ENCODE measurements at places on chromosomes 5 and 9.
A peak's percentile ranks its signal among the peaks of the same experiment; 100 is the strongest.

GRCh38 chr5:127046343-127047072 lies 16.1 kb upstream of the MARCHF3 start:
- no peak for DNase-seq

DNA sequence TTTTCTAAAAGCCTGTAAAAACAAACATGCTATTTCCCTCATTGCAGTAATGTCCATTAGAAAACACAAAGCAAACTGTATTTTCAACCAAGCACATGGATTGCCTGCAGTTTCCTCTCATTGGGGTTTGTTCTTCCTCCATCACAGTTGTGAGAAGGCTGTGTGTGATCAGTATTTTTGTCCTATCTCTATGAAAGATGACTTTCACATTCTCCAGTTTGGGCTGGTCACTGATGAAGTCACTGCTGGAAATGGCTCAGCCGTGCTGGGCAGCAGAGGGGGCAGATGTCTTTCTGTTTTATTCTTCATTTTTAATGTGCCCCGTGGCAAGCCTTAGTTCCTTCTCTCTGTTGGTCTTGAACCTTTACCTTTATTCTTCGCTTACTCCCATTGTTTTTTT lies 288.9 kb upstream of the MPDZ start:
- DNase-seq = peak; percentile 64

DNA sequence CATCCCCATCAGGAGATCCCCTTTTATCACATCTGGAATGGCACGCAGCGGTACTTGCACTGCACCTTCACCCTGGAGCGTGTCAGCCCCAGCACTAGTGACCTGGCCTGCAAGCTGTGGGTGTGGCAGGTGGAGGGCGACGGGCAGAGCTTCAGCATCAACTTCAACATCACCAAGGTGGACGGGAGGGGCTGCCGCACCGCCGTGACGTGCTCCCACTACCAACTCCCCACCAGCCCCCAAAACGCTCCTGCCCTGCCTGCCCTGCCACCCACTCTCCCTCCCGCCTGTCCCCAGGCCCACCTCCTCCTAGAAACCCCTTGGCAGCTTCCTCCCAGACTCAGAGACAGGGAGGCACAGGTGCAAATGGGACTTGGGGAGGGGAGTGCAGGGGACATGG lies 20.7 kb downstream of the HK3 start:
- DNase-seq = no peak

DNA sequence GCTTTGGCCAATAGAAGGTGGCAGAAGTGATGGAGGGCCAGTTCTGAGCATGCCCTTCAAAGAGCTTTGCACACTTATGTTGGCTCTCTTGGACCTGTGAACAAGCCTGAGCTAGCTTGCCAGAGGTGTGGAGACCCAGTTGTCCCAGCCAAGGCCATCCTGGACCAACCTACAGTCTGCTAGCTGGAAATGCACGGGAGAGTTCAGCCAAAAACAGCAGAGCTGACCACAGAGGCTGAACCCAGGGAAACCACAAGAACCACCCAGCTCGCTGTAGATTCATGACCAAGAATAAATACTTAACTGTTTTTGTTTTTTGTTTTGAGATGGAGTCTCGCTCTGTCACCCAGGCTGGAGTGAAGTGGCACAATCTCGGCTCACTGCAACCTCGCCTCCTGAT lies 65.4 kb upstream of the HAND1 start:
- no peak for DNase-seq

DNA sequence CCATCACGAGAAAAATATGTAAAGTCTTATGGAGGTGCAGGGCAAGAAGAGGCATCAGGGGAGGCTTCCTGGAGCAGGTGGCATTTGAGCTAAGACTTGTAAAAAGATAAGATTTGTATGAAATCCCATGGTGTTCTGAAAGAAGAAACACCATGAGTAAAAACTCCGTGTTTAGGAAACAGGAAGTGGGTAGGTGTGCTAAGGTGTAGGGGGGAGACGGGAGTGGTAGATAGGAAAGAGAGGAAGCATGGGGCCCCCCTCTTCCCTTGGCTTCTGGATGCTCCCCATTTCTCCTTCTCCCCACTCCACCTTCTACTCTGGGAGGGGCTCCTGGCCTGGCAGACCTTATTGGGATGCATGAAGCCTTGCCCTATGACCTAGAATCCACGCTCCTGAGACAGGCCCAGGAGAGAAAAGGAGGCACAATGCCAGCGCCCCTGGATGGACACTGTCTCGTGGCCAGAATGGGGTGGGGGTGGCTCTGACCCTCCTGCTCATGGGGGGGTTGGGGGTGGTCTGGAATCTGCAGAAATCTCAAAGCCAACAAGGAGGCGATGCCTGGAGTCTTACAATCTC lies 103.6 kb downstream of the GTF3C4 start:
- DNase-seq = no peak

DNA sequence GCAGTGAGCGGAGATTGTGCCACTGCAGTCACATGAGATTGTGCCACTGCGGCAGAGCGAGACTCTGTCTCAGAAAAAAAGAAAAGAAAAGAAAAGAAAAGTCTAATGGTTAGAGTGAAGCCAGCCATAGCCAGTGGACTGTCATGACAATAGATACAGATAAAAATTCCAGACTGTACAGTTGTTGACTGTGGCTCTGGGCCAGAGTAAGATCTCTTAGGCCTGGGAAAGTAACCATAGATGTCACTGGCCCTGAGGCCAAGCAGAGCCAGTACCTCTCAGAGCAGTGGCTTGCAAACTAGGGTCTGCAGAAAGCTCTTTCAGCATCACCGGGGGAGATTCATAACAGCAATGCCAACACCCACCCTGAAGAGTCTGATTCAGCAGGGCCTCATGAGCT lies 44.1 kb upstream of the SUB1 start:
- no peak for DNase-seq

- no peak for DNase-seq
Observed at GRCh38 chr5:2591777-2592453, 159.6 kb downstream of the IRX2 start.

GRCh38 chr5:158273035-158273434 lies 414.1 kb upstream of the CLINT1 start:
- DNase-seq = no peak

- DNase-seq = peak; percentile 23
Observed at GRCh38 chr9:34611251-34611810, 566 bp downstream of the RPP25L start.

DNA sequence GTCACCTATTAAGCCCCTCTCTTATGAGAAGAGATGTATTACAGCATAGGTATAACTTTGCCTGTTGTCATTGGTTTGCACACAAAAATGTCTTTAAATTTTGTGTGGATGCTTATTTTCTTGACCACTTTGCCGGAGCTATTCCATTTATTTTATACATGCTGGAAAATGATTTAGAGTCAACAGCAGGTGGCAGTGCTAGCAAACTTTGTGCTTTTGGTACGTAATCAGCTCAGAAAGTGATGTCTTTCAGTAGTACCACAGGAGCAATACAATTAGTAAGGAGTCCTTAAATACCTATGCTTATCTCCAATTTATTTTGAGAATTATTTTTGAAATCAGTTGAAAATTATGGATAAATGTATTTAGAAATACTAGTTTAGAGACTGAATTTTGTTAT lies 19.8 kb upstream of the NUDT12 start:
- peak; percentile 69 for DNase-seq

DNA sequence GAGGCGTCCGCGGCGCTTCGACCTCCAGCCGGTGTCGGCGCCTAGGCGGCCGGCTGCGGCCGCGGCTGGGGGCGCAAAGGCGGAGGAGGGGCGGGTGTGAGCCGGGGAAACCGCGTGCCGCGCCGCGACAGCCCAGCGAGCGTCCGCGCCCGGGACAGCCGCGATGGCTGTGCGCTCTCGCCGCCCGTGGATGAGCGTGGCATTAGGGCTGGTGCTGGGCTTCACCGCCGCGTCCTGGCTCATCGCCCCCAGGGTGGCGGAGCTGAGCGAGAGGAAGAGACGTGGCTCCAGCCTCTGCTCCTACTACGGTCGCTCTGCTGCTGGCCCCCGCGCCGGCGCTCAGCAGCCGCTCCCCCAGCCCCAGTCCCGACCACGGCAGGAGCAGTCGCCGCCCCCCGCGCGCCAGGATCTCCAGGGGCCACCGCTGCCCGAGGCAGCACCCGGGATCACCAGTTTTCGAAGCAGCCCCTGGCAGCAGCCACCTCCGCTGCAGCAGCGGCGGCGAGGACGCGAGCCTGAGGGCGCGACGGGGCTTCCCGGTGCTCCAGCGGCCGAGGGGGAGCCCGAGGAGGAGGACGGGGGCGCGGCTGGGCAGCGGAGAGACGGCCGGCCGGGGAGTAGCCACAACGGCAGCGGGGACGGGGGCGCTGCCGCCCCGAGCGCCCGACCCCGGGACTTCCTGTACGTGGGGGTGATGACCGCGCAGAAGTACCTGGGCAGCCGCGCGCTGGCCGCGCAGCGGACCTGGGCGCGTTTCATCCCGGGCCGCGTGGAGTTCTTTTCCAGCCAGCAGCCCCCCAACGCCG lies 605 bp downstream of the CHSY3 start:
- peak; percentile 14 for DNase-seq

- no peak for DNase-seq
Observed at GRCh38 chr9:116275418-116276195, 122.0 kb downstream of the PAPPA start.

- DNase-seq = no peak
Observed at GRCh38 chr9:12718482-12719026, 25.4 kb downstream of the TYRP1 start.

GRCh38 chr5:103362211-103362610 lies 103.6 kb downstream of the MACIR start:
- DNase-seq = no peak

- DNase-seq = no peak
Observed at GRCh38 chr9:71112866-71113265, 8.6 kb downstream of the TRPM3 start.

DNA sequence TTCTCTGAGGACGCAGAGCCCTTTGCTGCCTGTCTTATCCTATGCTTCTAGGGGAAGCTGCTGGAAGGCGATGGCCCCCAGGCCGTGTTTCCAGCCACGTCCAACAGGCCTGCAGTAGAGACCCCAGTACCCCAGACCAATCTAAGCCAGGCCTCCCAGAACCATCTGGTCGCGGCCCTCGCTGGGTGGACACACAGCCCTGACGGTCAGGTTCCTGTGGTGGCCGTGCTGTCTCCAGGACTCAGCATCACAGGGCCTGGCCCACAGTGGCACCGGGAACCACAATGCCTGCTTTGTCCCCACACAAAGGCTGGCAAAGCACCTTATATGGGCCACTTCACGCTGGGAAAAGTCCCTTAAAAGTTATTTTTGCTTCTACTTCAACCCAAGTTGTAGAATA lies 44.5 kb downstream of the SEMA4D start:
- peak; percentile 55 for DNase-seq

DNA sequence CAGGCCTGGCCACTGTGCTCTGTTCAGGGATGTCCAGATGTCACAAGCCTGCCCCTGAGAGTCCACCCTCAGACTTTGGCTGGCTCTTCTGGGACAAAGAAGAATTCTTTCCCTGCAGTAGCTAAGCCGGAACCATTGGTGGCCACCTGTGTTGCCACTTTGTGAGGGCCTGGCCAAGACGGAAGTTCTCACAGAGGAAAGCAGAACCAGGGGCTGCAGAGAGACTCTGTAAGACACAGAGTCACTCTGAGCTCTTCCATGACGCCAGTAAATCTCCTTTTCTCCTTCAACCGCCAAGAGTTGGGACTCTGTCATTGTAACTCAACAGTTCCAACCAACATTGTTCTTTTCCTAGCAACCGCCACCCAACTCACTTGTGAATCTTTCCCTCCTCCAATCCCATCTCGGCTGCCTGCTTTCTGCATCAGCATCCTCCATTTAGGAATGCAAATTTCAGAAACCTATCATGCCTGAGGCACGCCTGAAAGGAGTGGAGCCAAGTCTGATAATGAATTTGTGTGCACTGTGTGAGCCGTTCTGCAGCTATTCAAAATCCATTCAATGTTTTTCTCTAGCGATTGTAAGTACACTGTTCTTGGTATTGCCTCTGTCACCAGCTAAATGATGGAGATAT lies 37.8 kb upstream of the ATP6V1G1 start:
- no peak for DNase-seq

DNA sequence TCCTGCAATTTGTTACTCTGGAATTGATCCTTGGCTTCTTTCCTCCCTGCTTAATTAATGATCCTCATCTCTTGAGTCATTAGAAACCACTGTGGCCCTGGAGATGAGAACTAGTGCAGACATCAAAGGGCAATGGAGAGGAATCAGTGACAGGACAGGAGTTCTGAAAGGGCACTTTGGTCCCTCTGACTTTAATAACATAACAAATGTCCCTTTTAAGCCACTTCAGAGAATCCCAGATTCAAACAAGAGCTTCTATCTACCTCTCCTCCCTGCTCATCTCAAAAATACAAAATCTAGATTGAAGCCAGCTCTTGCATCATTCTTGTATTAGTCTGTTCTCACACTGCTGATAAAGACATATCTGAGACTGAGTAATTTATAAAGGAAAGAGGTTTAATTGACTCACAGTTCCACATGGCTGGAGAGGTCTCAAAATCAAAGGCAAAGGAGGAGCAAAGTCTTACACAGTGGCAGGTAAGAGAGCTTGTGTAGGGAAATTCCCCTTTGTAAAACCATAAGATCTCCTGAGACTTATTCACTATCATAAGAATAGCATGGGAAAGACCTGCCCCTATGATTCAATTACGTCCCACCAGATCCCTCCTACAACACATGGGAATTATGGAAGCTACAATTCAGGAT lies 139.1 kb downstream of the PLPPR1 start:
- no peak for DNase-seq

DNA sequence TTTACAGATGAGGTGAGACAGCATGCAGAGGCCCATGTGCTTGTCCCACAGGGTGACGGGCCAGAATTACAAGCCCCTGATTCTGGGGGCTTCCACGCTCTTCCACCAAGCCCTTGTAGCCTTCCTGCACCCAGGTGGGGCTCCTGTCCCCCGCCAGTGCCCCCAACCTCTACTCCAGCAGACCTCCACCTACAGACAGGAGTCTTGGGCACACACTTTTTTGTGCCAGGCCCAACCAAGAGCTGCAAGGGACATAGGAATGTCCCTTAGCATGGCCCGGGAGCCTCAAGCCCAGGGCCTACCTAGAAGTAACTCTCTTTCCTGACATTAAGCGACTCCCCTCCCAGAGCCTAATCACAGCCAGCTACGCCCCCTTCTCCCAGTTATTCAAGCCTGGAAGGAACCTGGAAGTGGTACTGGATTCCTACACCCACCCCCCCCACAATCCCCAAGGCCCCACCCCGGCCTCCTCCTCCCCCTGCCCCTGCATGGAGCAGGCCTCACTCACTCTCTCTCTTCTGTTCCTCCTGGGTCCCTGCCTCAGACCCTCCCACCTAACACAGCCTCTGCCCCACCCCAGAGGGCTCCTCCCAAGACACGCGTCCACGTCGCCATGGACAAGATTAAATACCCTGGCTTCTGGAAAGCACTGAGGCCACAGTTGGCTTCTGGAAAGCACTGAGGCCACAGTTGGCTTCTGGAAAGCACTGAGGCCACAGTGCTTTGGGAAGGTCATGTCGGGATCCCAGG lies 30.5 kb downstream of the ADAMTS2 start:
- DNase-seq = no peak

- DNase-seq = peak; percentile 98
Observed at GRCh38 chr5:141636413-141637122, at the start of the genes HDAC3 and RELL2. Gene HDAC3 (minus strand): TSS chr5:141636849. CDS start chr5:141636790, 59 bp downstream. Gene RELL2 (plus strand): TSS chr5:141636997. CDS start chr5:141638226, 1,229 bp downstream.

DNA sequence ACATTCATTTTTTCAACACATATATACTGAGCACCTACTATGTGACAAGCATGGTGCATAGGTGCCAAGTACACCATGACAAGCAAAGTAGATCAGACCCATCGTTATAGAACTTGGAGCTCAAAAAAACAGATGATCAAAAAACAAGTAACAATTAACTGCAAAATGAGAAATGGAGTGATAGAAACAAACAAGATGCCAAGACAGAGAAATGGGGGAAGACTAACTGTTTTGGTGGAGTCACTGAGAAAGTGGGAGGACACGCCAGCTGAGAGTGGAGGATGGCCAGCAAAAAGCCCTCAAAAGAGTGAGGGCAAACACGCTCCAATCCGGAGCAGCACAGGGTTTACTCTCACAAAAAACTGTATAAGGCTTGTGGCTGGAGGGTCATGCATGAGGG lies 50.6 kb downstream of the TTC39B start:
- DNase-seq = no peak

GRCh38 chr5:156934450-156935211 lies 28.4 kb downstream of the TIMD4 start:
- DNase-seq = peak; percentile 49
